ENCODE measurements at places on chromosomes 4 and X.

- DNase-seq = no peak
Measured at GRCh38 chr4:79182209-79182608, 143.7 kb downstream of the NAA11 start.

GRCh38 chr4:143539670-143540023, 26.1 kb downstream of the SMARCA5 start:
- DNase-seq = no peak

DNA sequence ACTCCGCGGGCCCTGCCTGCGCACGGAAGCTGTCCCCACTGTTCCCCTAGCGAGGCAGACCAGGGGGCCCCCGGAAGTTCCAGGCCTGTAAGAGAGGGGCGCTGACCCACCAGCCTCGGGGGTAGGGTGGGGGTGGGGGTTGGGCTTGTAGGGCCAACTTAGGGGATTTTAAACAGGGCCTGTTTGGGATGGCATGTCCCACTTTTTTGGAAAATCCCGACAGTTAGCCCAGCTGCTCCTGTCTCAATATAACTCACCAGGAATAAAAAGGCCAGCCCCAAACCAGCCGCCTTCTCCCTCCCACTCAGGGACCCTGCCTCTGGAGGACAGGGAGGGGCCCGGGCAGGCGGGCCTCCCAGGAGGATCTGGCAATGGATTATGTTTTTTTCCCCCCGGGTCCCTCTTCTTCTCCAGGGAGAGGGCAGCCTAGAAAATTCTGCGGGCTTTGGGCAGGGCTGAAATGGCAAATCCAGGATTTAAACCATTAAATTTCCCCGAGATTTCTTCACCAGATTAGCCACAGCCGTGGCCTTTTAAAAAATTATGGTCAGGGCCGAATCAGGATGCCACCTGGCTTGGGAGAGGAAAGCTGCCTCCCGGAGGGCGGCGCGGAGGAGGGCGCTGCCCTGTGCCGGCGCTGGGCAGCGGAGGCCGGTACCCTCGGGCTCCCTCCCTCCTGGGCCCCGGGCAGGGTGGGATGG, 957 bp downstream of the PPP2R2C start:
- DNase-seq = no peak

- peak; percentile 55 for DNase-seq
Measured at GRCh38 chr4:88619971-88620370, 27.7 kb downstream of the HERC3 start.

GRCh38 chr4:120991885-120992284, 69.4 kb upstream of the PRDM5 start:
- DNase-seq = no peak

GRCh38 chrX:51420610-51421009, 75.8 kb downstream of the NUDT11 start:
- peak; percentile 30 for DNase-seq

- no peak for DNase-seq
Measured at GRCh38 chr4:78061939-78062570, 4.9 kb downstream of the FRAS1 start.

DNA sequence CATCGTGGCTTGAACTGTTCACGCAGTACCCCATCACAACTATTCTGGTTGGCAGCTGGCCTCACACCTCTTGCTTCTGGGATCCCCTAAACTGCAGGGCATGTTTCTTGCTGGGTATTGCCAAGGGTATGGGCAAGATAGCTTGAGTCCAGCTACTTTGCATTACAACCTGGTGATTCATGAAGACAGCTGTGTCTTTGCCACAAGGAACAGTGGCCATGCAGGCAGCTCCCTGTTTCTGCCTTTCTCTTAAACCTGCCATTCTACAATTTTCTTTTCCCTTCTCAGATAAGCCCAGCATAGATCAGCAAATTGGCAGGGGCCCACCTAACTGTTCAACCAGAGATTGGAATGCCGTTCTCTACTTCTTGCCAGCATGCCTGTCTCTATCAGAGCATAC, 42.8 kb downstream of the TENM3 start:
- DNase-seq = peak; percentile 61

GRCh38 chr4:5971078-5971450, 47.2 kb downstream of the C4orf50 start:
- DNase-seq = no peak

DNA sequence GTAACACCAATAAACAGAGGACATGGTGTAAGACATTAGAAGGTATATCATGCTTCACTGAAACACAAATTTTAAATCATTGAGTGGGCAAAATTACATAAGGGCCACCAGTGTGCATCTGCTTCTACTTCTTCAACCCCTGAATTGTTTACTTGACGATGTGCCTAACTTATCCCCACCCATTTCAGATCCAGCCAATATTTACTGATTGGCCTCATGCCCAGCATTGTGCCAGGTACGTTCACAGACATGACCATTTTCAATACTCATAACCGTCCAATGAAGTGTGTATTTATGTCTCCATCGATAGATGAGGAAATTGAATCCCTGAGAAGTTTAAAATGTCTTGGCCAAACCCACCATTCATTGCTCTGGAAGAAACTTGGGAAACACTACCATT, 208.3 kb upstream of the MID1 start:
- no peak for DNase-seq

- no peak for DNase-seq
Measured at GRCh38 chrX:101551380-101551767, 1.0 kb downstream of the ARMCX1 start.

GRCh38 chr4:16860516-16860915, 37.9 kb downstream of the LDB2 start:
- peak; percentile 94 for DNase-seq

DNA sequence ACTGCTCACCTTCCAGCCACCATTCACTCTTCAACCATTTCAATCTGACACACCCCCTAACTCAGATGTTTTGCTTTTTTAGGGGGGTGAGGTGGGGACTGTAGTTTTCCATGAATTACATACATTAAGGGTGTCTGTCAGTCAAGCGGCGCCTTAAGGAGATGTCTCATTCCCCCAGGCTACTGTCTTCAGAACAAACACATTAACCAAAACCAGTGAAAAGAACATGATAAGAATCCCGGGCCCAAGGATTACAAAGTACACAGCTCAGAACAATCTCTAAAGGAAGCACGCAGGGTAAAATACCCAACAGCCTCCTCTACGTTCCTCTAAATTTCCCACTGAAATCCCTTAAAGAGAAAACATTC, 62.5 kb upstream of the IRF2 start:
- no peak for DNase-seq

- no peak for DNase-seq
Measured at GRCh38 chr4:145774473-145774872, 94.5 kb downstream of the C4orf51 start.

GRCh38 chr4:48594180-48594579, 104.1 kb downstream of the ZAR1 start:
- DNase-seq = no peak

DNA sequence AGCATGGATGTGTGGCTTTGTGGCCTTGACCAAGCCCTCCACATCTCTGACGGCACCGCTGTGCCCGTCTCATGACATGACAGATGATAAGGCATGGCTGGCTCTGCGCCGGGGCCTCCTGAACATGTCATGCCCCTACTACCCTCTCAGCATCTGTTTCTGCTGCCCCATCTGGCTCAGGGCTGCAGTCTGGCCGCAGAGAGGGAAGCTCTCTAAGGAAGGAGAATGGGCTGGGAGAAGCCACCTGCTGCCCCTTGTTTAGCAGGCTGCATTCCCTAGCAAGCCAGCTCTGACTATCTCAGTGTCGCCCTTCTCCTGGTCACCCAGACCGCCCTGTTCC, 7.2 kb downstream of the ZNF185 start:
- DNase-seq = no peak

- no peak for DNase-seq
Measured at GRCh38 chrX:121014826-121015225, 29.3 kb upstream of the CT47A1 start.

DNA sequence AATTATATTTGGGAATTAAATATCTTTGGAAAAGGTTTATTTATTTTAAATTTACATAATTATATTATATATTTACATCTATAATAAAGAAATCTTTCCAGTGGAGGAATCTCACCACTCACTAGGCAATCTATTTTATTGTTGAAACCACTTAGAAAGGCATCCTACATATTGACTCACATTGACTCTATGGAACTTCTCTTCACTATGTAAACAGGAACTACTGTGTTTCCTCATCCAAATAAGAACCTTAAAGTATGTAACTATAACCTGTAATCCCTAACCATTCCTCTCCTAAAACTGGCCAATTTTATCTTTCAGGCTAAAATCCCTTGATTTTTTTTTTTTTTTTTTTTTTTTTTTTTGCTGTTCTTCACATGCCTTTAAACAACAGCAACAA, 268.7 kb downstream of the MAPK10 start:
- peak; percentile 2 for DNase-seq

DNA sequence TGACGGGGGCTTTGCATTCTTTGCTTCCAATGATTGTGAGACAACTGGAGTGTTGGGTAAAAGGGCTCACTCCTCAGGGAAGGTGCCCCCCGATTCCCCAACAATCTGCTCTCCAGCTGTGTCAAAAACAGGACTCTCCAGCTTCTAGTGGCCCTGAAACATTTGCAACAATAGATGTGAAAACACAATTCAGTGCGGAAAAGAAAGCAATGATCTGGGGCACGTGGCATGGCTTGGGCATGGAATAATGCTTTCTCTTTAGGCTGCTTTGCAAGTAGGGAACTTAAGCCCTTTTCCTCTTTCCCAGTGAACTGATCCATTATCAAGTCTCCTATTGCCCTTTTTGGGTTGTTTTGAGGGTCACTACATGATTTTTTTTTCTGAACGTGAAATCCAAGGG, 239.9 kb downstream of the C4orf33 start:
- no peak for DNase-seq

GRCh38 chr4:73912191-73912590, 43.0 kb downstream of the CXCL1 start:
- DNase-seq = peak; percentile 13

GRCh38 chr4:16783119-16783518, 115.3 kb downstream of the LDB2 start:
- DNase-seq = peak; percentile 52

GRCh38 chr4:10442976-10443375, 14.2 kb downstream of the ZNF518B start:
- peak; percentile 43 for DNase-seq

DNA sequence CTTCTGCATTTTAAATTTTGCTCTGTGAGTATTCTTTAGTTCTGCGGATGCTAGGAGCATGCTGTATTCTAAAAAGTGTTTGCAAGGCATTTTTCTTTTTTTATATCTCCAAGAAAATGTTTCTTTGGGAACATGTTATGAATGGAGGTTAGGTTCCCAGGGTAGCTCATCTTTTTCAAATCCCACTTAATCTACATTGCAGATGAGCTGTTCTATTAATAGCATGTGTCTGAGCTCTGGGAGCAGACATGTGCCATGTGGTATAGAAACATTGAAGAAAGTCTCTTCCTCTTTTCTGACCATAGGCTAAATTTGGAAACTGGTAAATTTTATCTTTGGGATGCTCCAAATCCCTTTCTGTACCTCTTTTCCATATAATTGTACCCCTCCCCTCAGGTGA, 23.2 kb downstream of the DIAPH2 start:
- DNase-seq = peak; percentile 21

DNA sequence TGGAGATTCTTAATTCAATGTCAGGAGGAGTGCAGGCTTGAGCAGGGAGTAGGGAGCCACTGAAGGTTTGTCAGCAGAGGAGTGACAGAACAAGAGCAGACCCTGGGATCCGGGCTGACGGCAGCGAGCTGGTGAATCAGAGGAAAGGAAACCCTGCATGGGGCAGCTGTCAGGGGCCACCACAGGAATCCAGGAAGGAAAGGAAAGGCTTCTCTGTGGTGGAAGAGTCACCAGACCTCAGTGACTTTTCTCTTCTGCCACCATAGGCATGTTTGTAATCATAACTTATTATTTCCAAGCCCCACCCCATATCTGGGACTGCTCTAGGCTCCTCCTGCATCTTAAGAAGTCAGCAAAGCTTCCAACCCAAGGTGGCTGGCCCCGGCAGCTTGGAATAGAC, 150.9 kb downstream of the BCOR start:
- peak; percentile 90 for DNase-seq

DNA sequence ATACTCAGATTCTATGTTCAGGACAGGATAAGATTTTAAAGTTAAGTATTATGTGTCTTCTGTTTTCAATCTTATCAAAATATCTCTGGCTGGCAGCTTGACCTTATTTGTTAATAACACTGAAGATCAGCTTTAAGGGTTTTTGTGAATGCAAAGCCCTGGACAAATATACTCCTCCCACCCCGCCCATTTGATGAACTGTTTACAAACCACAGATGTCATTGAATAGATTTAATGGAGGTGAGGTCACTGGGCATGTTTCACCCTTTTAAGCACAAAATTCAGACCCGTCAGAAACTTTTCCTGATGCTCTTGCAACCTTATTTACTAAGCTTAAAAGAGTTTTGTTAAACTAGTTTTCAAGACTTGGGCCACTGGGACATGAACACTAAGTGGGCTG, 10.1 kb upstream of the CXCL8 start:
- peak; percentile 28 for DNase-seq

DNA sequence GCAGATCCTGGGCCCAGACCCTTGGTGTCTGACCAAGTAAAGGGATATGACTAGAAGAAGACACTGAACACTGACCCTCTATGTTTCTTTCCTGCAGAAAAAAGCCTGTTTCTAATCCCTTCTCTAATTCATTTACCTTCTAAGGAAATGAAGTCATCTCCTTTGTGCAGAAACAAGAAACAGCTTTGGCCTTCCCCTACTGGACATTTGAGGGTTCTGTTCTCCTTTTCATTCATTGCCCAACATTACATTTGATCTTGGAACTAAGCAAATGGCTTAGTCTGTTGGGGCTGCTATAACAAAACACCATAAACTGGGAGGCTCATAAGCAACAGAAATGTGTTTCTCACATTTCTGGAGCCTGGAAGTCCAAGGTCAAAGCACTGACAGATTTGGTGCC, 20.0 kb downstream of the HCCS start:
- no peak for DNase-seq

DNA sequence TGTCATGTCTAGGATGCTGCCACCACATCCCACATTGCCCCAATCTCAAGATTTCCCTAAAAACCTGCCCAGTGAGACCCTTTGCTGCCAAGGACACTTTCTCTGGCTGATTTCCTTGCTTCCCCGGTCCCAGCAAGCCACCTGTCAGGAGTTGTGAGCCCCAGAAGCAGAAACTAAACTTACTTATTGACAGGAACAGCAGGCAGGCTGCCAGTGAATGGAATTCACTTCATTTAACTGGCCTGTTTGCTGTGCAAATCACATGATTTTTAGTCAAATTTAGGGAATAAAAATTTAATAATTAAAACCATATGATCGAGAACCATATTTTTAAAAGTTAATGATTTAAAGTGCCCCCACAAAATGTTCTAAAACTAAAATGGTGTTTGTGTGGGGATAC, 48.5 kb downstream of the MAMLD1 start:
- DNase-seq = no peak
